Suprapubic skin (tissue), 4 donors: ENCODE measurements at places on chromosomes 7 and 10. TPM values are rescaled to one million over a fixed set of nuclear protein-coding genes. Genes with fewer than 3 reads are reported as not detected.

The MAD1L1 gene
- 53.2 TPM for total RNA-seq

DNA sequence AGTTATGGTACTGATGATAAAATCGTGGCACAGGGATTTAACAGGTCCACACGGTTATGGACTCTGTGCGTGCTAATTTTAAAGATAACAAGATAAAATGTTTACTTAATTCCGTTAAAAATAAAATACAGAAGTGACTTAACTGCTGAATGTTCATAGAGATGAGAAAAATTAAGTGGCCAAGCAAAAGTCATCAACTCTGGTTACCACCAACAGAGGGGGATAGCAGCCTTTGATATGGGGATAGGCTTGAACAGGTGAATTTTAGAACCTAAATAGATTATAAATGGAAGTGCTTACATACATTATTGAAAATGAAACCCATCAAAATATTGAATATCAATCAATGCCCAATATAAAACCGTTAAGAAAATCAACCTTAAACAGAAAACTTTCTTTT, 245.0 kb downstream of the WDR37 start:
- no peak for DNase-seq

DNA sequence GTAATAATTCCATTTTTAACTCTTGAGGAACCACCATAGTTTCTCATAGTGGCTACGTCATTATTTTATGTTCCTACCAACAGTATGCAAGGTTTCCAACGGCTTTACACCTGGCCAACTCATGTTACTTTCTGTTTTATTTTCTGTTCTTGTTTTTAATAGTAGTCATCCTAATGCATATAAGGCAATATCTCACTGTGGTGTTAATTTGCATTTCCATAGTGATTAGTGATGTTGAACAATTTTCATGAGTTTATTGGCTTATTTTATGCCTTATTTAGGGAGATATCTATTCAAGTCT, 465.5 kb upstream of the KLF6 start:
- DNase-seq = no peak

DNA sequence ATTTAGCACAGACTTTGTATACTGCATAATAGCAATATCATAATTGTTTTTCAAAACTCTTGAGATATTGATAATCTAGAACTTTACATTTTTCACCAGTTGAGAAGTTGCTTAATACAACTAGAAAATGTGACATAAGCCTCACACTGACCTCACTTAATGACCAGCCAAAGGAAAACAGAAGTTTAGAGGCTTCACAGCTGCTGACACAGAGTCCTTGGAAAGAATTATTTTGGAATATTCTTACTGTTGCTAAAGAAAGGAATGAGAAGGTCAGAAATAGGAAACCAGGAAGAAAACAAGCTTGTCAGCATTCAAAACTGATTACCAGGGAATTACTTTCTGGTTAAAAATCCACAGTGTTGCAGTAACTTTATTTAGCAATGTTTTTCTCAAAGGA, 35.5 kb upstream of the WASL start:
- DNase-seq = no peak

DNA sequence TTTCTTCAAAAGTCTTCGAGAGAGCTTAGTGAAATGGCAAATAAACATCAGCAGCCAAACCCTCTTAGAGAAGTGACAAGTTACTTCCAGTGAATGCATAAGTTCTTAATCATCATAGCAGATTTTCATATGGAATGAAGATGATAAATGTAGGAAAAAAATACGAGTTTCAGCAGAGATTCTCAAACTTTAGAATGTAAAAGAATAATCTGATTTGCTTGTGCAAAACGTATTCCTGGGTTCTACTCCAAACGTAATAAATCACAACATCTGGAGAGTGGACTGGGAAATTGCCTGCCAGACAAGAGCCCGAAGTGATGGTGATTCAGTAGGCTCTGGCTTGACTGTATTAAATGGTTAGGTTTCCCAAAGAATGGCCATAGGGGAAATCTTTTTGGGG, 62.2 kb downstream of the AKR1E2 start:
- no peak for DNase-seq

DNA sequence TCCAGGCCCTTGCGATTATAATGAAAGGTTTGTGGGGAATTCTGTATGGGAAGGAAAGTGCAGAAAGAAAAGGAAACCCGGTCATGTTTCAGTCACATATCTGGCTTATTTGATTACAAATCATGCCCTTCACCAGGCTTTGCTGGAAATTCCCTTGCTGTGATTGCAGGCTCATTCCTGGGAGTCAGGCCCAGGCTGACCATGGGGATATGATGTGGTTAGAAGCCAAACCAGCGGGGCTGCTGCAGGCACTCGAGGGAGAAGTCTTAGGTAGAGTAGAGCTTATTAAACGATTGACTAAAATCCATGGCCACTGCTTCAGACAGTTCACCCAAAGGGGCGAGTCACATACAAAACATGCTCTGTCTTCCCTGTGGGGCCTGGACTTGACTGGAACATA, 16.2 kb downstream of the PKD1L1 start:
- no peak for DNase-seq
